ENCODE measurements at places on chromosomes 2 and 18.

DNA sequence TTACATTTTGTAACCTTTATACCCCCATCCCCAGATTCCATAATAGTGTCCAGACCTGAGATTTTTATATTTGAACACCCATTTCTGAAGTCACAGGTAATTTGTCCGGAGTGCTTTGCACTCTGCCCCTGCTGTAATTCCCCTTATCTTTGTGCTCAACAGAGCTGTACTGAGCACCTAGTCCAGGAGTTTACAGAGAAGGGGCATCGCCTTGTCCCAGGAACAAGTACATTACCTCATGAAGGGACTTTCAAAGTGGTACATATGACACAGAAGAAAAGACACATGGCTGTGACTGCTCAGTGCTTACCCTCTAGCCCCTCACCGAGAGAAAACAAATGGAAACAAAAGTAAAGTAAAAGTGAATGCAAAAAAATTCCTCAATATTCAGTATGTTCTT is 373.5 kb downstream of the SOX11 start:
- no peak for DNase-seq

- DNase-seq = no peak
These were observed 317.8 kb upstream of the ZNF521 start for GRCh38 chr18:25669741-25670140.

- DNase-seq = no peak
These were observed 841.8 kb downstream of the SLC4A3 start for GRCh38 chr2:220469201-220469600.

DNA sequence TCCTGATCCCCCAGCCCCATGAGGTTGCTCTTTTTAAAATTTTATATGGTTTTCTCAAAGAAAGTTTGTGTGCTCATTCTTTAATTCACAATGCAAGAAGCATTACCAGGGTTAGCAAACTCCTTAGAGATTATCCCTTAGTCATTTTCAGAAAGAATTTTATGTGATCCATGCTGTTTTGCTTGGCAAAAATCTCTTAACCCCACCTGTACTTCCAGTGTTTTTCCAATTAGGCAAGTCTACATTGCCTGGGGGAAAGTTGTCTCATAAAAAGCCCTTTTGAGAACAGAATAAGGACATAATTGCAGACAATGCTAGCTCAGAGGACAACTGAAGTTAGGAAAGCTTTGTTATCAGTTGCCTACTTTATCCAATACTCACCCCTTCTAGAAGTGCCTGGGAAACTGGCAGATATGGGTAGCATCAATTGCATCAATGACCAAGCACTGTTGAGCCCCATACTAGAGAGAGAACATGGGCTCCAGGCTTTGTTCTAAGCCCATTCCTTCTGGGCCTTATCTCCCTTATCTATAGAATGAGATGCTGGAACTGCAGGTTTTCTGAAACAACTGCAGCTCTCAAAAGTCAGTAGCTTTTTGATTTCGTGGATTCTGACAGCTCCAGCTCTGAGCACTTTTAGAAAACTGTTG is 265.9 kb upstream of the SPHKAP start:
- peak; percentile 51 for DNase-seq

DNA sequence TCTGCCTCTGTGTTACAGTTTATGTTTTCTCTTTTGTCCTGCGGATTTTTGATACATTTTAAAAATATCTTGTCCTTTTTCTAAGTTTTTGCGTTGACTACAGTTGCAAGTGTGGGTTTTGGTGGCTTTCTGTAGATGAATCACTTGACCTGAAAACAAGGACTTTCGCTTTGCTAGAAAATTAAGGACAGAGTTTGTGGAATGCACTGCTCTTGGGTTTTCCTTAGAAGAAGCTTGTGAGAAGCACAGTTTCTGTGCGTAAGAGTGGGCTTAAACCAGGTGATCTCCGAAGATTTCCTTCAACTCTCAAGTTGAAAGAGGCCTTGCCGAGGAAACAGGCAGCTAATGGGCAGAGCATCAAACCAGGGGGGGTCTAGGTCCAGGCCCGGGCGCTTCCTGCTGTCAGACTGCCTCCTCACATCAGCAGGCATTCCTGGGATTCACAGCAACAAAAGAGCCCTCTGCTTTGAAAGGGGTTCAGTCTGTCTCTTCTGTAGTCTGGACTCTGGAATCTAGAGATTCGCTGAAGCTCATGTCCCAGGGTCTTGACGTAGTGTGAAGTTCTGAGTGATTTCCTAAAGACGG is 17.3 kb downstream of the NCK2 start:
- no peak for DNase-seq

Data from HAP-1 (cell line).